ENCODE measurements at places on chromosomes 7 and 10.

DNA sequence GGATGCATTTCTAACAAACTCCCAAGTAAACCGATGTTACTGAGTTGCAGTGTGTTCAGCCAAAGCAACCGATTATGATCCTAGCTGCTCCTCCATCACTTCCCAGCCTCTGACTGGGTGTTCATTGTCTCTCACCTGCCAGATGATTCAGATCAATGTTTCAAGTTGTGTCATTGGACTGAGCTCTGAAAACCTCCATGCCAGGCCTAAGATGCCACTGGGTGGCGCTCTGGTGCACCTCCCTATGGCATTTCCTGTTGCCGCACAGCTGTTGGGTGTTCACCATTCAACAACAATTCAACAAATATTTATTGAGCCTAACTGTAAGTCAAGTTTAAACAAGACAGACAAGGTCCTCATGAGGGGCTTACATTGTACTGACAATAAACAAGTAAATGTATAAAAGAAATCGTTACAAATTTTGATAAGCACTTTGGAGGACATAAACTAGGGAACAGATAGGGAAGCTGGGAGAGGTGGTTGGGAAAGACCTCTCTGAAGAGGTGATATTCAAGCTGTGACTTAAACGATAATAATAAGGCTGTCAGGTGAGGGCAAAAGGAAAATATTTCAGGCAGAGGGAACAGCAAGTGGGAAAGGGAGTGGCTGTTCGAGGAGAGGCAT, 22.8 kb downstream of the RGR start:
- DNase-seq: no peak

GRCh38 chr10:30557884-30558283, 71.7 kb downstream of the LYZL2 start:
- DNase-seq: no peak

GRCh38 chr10:132699411-132700155, 86.4 kb downstream of the NKX6-2 start:
- no peak for DNase-seq

GRCh38 chr7:155738652-155739537, 73.4 kb downstream of the SHH start:
- peak; percentile 4 for DNase-seq

- no peak for DNase-seq
These were observed 311.1 kb upstream of the KIAA1217 start for GRCh38 chr10:23897861-23898260.

DNA sequence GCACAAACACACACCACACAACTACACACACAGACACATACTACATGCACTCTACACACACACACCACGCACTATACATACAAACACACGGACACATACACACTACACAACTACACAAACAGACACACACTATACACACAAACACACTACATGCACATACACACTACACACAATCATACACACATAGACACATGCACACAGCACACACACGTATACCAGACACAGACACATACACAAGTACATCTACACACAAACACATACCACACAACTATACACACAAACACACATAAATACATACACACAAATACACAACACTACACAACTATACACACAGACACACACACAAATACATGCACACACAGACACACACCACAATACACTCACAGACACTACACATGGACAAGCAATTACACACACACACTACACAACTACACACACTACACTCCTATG, 4.6 kb downstream of the GPR15LG start:
- DNase-seq: no peak

GRCh38 chr10:51699145-51699474, 285 bp downstream of the CSTF2T start:
- no peak for DNase-seq

- no peak for DNase-seq
These were observed 65.7 kb upstream of the CARD11 start for GRCh38 chr7:3109311-3109915.

DNA sequence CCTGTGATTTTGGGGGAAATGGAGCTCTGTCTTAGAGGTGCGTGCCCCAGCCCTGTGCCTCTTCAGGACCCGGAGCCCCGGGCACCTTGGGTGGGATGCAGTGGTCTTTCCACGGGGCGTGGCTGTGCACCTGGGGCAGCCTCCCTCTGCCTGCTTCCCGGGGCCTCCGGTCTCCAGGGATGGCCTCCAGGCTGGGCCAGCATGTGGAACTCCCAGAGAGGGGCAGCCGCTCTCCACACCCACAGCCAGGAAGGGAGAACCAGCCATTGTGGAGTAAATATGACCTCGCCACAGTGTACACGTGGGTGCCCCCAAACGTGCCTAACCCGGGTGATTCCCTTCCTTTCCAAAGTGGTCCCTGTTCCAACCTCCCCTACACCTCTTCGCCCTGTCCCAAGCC, 52.6 kb downstream of the JAKMIP3 start:
- DNase-seq: no peak

GRCh38 chr7:157431951-157432540, 95.2 kb downstream of the DNAJB6 start:
- DNase-seq: no peak

DNA sequence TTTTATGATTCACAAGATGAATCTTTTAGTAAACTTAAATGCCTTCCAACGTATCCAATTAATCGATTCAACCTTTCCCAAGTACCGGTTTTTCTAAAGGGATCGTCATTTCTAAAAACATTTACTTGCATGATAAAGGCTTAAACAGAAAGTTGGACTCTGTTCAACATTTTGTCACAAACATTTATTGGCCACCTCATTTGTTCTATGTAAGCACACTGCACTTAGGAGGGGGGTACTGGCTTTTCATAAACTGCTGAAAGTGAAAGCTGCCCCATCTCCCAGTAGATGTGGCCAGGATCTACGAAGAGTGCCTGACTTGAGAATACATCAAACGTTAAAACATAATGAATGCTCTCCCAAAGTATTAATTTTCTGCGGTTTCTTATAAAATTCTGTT, 37.3 kb upstream of the LAMB4 start:
- DNase-seq: no peak

GRCh38 chr7:30726296-30727006, 25.5 kb upstream of the INMT start:
- DNase-seq: no peak

DNA sequence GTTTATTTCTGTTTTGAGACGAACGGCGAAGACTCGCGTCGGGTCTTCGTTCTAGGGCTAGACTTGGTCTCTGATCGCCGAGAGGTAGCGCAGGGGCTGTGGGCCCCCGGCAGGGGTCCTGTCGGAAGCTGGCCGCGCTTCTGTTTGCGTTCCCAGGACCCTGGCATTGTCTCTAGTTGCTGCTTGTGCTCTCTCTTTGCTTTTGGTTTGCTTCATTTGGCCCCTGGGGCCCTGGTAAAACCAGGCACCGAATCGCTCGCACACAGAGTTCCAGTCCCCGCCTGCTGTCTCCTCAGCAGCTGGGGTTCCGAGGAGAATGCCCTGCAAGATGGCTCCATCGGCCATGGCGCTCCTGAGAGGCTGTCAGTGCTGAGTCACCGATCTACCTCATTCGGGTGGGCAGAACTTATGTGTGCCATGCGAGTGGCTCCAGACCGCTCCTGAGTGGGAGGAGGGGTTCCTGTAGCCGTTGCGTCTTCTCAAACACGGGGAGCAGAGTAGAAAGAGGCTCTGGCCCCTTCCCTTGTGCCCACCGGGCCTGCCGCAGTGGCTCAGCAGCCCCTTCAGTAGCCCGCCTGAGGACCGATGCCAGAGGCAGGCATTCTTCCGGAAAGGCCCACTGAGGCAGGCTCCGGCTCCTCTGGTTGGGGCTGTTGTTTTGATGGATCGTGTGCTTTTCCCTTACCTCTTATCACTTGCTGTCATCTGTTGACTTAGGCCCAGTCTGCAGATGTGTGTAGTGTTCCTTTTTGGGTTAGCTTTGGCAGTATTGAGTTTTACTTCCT, 826 bp downstream of the CHPF2 start:
- no peak for DNase-seq

DNA sequence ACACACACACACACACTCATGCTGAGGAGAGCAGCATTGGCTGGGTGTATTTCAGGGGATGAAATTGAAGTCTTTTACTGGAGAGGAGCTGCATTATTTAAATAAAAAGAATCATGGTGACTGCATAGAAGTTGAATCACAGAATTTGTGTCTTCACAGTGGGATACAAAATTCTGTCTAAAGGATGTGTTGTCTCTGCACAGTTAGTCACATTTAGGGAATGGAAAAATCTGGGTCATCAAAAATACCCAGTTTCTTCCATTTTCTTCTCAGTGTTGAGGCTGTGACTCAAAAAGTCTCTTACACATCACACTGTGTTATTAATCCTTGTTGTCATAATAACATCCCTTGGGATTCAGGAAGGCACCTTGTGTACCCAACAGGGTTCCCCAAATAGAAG, 10.9 kb downstream of the PAPSS2 start:
- no peak for DNase-seq

- DNase-seq: no peak
These were observed 196.3 kb downstream of the EBF3 start for GRCh38 chr10:129767751-129768150.

- DNase-seq: no peak
These were observed 238.2 kb upstream of the NEBL start for GRCh38 chr10:21135023-21135931.

DNA sequence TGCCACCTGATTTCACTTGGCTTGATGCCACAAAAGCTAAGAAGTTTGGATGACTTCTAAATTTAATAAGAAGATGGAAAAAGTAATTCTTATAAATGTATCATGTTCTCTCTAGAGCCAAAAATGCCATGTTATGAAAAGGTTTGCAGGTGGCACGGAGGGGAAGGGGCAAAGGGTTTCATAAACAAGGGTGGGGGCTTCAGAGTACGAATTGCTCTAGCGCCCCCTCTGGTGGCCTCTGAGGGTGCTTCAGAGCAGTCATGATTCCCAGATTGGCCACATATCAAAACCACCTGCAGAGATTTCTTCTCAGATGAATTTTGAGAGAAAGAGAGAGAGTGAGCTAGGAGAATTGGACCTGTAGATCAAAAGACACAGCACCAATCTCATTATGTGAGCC, 208.6 kb upstream of the YAE1 start:
- DNase-seq: no peak

DNA sequence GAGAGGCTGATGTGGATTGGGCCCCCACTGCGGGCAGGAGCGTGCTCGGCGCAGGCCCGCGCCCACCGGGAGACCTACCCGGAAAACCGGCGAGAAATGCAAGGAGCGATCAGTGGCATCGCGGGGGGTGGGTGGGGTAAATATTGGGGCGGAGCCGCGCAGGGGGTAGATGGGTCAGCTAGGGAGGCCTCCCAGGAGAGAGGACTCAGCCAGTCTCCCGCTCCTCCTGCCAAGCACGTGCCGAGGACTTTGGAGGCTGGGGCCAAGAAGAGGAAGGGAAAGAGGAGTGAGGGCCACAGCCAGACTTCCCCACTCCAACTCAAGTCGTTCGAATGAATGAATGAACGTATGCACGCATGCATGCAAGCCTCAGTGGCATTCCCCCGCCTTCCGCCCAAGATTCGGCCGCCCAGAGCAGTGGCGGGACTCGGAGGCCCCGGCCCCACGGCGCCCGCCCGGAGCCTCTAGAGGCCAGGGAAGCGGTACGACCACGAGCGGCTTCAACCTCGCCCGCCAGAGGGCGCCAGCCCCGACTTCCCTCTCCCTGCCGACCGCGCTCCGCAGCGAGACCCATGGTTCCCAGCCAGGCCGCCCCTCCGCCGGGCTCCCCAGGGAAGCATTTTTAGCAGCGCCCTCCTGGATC, 3.6 kb downstream of the NPM3 start:
- no peak for DNase-seq

- DNase-seq: no peak
These were observed 149.2 kb downstream of the DYNC1I1 start for GRCh38 chr7:95921543-95921942.

DNA sequence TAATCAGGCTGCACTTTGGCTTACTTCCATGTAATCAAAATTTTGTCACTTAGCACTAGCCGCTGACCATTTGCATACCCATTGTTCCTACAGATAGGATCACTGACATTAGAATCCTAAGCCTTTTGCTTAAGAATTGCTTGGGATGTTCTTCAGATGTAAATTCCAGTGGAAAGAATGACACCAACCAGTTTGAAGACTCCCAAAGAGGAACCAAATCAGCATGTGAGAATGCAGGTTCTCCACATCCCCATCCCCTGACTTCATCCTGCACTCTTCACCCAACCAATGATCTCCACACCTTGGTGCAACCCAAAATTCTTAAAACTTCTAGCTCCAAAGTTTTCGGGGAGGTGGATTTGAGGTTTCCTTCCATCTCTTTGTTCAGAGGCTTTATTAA, 345.6 kb downstream of the GPAM start:
- DNase-seq: no peak

- no peak for DNase-seq
These were observed 32.9 kb upstream of the BPGM start for GRCh38 chr7:134613623-134614347.

DNA sequence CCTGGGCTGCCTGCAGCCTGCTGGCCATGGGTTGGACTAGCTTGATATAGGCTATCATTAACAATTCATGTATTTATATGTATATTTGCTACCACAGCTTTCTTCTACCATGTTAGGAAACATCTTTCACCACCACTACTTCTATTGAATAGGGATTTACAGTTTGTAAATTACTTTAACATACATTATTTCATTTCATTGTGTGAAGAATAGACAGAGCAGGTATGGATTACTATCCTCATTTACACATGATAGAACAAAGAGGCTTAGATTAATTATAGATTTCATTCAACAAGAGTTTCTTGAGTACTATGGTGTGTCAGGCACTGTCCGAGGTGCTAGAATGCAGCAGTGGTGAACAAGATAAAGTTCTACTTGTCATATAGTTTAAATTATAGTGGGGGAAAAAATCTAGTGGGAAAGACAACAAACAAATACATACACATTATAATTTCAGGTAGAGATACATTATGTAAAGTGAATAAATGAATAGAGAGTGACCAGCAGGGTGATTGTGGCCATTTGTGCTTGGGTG, 20.6 kb downstream of the VTI1A start:
- DNase-seq: no peak

DNA sequence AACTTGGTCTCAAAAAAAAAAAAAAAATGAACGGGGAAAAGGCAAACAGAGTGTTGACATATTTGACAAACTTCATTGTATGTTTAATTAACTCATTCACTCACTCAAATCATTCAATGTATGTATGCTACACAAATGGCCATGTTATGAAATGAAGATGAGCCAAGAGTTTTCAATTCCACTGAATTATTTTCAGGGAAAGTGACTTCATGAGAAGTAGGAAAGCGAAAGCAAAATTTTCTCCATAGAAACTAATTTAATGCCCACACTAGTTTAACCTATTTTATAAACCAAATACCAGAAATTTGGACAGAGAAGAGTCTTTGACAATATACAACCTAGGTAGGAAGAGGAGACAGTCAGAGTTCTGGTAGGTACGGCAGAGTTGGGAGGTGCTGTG, 119.5 kb downstream of the HIPK2 start:
- no peak for DNase-seq

DNA sequence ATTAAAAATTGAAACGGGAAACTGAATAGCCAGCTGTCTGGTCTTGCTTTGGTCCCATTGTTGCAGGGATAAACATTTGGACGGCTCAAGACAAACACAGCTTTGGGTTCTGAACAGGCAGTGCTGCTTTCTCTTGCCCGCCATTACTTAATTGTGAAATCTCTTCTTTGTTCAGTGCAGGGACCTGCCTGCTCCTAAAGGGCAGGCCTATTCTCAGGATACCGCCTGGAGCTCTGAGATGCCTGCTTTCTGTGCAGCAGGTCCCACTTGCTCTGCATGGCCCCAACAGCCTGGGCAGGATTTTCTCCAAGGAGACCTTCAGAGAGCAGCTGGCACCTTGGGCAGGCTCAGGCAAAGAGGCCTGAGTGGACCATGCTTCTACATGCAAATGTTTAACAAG, 237.6 kb downstream of the KCNMA1 start:
- DNase-seq: no peak

GRCh38 chr10:76375761-76376160, 944.3 kb downstream of the LRMDA start:
- DNase-seq: no peak
